Fibroblast of pulmonary artery (primary cell): ENCODE measurements at places on chromosomes 2 and 18.

GRCh38 chr18:53819174-53819573 lies 405.3 kb downstream of the MBD2 start:
- DNase-seq, result no peak

- no peak for DNase-seq
Measured at GRCh38 chr2:207718521-207718920, 7.1 kb downstream of the CCNYL1 start.

- DNase-seq, result no peak
Measured at GRCh38 chr2:36677996-36678605, 18.4 kb upstream of the VIT start.

GRCh38 chr18:39166776-39167175 lies 1601.2 kb upstream of the CELF4 start:
- no peak for DNase-seq

DNA sequence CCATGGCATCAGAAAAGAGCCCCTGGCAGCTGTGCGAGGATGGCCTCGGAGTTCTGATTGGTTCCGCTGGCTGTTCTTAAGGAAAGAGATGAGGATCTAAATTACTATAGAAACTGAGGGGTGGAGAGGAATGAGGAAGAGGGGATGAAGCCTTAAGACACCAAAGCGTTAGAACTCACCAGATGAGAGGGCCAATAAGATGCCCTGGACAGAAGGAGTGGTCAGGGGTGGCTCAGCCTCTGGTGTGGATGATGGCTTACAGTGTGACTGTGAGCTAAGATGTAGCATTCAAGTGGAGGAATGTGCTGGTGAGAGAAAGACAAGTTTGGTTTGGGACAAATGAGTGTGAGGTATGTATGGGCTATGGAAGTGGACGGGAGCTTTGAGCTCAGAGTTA lies 97.8 kb downstream of the ZFP36L2 start:
- DNase-seq, result no peak

- DNase-seq, result no peak
Measured at GRCh38 chr2:29417630-29418029, 302.4 kb downstream of the CLIP4 start.

DNA sequence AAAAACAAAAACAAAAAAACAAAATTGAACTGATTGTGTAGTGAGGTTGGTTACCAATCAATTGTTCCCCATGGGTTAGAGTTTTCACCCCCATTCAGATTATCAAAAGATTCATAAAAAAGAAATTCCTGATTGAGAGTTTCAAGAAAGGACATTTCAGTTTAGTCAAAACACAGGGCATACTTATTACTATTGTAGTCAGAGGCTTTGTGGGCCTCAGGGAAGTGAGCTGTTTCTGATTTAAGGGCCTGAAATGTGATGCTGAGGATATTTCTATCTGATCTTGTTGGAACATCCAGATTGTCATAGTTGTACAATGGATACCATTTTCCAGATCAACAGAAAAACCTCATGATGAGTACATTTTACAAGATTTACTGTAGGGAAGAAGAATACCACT lies 368.1 kb upstream of the NETO1 start:
- DNase-seq, result no peak

GRCh38 chr18:45962866-45963265 lies 4.3 kb downstream of the EPG5 start:
- DNase-seq, result peak; percentile 71

DNA sequence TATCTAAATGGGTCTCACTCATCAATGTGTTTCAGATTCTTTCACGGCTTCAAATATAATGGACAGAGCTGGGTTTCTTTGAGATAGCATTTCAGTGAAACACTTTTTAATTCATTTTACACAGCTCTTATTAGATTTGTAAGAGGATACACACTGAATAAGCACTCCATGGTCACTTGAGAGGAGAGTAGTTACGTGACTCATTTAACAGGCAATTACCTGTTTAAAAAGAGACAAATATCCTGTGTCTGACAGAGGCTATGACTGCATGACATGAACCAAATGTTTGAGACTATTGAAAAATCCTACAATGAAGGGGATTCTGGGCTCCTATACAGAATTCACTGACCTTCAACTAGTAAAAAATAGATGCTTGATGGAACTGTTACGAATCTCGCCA lies 786.9 kb downstream of the EPHA4 start:
- no peak for DNase-seq

- DNase-seq, result peak; percentile 94
Measured at GRCh38 chr18:23131693-23132319, 3.5 kb upstream of the CABLES1 start.

GRCh38 chr2:196276421-196276820 lies 105.0 kb upstream of the STK17B start:
- no peak for DNase-seq

DNA sequence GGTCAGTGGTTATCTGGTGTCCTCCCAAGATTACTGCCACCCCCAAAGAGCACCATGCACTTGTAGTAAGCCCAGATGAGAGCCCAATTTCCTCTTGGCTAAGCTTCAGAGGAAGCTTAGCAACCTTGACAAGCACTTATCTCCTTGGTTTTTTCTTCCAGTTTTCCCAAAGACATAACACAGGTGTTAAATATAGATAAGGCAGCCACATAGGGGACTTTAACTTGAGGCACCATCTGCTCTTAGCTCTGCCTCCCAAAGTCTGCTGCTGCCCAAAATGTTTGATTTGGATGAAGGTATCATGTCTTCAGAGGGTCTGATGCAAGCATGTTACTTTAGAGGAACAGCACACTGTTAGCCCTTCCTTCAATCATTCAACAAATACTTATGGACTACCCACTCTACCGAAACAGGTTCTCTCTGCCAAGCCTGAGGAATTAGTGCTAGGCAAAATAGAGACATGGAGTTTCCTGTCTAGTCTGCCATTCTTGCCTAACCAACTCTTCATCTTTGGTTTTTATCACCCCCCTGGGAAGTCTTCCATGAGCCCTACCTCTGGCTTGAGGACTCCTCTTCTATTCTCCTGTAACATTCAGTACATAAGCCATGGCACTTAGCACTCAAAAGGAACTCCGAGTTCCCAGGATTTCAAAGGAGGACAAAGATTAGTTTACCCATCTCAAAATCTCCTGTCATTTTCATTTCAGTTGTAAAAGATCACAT lies 73.7 kb downstream of the SP3 start:
- no peak for DNase-seq

DNA sequence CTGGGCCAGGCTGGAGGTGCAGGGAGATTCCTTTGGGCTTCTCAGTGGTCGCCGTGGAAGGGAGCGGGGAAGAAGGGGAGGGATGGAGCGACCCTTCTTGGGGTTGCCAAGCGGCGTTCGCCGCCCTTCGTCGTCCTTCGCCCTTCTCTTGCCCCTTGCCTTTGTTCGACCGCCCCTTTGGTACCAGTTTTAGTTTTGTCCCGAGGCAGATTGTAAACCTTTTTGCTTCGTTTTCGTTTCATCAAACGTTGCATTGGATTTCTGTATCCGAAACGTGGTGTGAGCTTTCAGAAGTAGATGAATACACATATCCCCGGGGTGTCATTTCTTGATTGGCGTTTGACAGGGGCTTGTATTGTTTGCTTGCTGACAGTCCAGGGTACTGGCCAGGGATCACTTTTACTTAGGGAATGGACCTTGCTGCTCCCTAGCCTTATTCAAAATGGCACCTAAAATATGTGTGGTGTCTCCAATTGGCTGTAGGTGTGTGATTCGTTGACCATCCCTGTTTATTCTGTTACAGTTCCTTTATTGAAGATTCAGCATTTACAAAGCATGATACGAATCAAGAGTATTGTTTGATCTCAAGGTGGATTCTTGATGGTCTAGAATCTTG lies 788 bp downstream of the USP14 start:
- peak; percentile 26 for DNase-seq

DNA sequence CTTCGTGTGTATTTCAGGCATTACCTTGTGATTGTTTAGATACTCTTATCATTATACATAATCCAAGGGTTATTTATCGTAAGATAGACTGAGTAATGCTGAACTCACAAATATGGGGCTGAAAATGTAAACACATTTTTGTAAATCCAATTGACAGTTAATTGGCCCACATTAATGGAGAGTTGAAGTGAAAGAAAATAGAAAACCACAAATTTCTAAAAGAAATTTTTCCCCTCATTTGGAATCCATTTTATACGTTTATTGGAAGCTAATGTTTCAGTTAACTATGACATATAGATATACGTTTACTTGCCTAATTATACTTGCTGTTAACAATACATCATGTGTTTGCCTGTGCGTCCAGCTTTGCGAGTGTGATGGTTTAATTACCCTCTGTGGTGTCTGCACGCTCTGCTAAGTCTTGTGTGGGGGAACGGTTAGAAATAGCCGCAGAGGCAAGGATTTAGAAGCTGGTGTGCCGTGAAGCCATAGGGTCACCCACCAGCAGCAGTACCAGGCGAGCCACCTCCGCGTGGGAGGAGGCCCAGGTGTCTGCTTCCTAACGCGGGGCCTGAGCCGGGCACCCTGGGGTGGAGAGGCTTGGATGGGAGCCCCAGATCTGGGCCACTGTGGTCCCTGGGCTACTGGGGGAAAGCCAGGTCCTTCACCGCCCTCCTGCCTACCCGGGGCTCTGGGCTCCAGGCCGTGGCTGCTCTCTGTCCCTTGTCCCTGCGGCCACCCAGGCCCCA lies 38.0 kb downstream of the TSHZ1 start:
- no peak for DNase-seq

- DNase-seq, result no peak
Measured at GRCh38 chr2:27884601-27885000, 5.6 kb downstream of the RBKS start.

GRCh38 chr18:56501896-56502295 lies 136.5 kb downstream of the TXNL1 start:
- peak; percentile 79 for DNase-seq

GRCh38 chr2:172806996-172807395 lies 71.4 kb downstream of the RAPGEF4 start:
- DNase-seq, result no peak
